ENCODE measurements at places on chromosomes 7 and 10.
A peak's percentile ranks its signal among the peaks of the same experiment; 100 is the strongest.

DNA sequence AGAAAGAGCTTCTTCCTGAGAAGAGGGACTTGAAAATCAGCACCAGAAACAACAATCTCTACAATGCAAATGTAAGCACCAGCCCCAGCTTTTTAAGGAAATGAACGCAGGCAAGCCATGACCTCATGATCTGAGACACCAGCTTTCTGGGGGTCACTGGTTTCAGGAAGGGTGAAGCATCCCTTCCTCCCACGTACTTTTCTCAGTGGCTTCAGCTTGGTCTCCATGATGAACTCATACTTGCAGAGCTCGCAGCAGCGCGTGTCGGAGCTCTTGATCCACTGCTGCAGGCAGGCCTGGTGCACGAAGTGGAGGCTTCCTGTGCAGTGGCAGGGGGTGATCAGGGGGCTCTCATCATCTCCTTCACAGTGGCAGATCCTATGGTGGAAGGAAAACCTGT is 87.0 kb downstream of the ALOX5 start:
- DNase-seq = no peak

DNA sequence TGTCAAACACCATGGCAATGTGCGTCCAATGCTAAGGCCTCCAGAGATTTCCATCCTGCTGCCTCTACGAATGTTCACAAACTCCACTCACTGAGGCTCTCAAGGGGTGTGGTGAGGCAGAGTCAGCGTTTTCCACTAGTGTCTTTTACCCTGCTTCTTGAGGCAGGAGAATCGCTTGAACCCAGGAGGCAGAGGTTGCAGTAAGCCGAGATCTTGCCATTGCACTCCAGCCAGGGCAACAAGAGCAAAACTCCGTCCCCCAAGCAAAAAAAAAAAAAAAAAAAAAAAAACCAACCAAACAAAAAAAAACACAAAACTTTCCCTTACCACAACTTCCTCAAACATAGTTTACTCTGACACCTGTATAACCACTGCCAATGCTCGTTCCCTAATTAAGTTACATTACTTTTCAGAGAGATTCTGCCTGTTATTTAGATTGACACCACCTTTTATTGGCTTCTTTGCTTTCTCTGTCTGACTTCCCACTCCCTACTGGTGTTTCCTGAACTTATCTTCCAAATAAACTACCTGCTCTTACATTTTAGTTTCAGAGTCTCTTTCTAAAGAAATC is 102.1 kb upstream of the ZNF746 start:
- no peak for DNase-seq

GRCh38 chr10:49367600-49367999 is 28.3 kb downstream of the DRGX start:
- no peak for DNase-seq

GRCh38 chr10:52923520-52923919 is 150.9 kb upstream of the MBL2 start:
- DNase-seq = no peak

DNA sequence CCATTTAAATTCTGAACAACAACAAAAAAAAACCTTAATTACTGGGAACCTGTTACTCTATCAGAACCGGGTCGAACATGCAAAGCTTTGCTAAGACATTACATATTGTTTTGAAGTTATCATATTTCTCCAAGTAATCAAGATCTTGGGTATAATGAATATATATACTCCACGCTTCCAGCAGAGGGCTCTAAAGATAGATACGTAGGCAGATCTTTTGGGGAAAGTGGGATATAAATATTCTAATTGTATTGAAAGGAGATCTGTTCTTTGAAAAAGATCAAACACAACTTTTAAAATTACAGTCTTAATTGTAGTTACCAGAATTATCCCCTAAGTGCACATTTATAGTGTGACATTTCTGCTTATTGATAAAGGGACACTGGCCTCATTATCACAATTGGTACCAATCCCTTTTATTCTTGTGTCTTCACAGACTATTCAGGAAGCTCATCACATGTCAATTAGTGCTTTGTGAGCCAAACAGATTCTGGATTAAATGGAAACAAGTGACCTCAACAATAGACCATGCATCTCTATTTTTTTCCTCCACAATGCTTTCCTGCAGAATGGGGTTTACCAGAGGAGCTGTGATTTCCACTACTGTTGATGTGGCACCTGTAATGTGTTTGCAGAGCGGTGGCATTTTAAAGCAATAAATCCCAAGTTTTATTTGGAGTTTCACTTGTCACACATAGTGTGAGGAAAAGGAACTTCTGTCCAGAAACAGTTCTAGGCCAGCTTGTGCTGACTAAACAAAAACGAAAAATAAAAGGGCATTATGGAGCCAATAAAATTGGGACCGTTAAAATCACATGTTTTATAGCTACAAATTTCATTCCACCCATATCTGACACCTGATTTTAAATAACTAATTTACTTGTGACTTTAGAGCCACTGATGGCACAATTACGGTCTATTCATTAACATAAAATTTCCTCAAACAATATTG is 122.4 kb downstream of the CTTNBP2 start:
- peak; percentile 11 for DNase-seq

GRCh38 chr10:16192337-16192736 is 244.5 kb upstream of the PTER start:
- no peak for DNase-seq

DNA sequence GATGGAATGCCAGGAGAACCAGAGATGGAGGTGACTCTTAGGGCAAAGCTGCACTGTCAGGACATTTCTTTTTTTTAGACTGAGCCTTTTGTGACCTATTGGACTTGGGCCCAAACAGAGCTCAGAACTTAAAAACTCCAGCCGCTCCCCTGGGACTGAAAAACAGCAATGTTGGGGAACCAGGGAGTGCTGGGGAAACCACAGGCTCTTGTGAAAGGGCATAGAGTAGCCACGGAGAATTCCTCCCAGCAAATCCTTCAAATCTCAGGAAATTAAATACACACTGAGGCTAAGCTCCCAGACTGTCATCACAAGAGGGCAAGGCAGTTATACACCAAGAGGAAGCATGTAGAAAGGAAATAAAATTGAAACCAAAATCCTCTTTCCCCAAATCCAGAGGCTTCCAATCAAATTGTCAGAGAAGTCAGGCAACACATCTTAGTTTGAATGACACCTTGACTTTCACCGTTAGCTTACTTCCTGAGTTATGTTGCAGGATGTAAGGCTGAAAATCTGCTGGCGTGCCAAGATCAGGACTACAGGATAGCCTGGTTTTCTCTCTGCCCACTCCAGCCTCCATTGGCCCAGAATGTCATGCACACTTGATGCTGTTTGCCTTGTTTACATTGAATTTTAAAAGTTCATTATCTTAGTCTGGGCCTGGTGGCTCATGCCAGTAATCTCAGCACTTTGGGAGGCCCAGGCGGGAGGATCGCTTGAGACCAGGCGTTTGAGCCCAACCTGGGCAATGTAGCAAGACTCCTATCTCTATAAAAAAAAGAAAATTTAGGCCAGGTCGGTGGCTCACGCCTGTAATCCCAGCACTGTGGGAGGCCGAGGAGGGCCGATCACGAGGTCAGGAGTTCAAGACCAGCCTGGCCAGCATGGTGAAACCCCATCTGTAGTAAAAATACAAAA is 2.6 kb upstream of the RFC2 start:
- DNase-seq = no peak

GRCh38 chr10:53022611-53023088 is 250.1 kb upstream of the MBL2 start:
- DNase-seq = no peak

DNA sequence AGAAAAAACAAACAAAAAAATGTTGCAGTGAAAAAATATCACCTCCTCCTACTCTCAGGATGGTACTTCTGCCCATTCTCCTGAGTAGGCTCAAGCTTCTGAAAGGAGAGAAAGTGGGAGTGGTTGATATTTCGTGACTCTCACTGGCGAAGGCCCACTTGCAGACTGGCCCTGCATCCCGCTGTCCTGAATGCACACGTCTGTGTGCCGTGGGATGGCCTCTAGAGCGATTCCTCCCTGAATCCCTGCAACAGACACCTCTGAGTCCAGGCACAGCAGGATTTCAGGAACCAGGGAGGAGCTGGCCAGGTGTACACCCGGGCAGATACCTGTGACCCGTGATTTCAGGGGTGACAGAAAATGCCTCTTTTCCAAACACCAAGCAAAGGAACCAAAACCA is 319.2 kb downstream of the DPP6 start:
- DNase-seq = no peak

DNA sequence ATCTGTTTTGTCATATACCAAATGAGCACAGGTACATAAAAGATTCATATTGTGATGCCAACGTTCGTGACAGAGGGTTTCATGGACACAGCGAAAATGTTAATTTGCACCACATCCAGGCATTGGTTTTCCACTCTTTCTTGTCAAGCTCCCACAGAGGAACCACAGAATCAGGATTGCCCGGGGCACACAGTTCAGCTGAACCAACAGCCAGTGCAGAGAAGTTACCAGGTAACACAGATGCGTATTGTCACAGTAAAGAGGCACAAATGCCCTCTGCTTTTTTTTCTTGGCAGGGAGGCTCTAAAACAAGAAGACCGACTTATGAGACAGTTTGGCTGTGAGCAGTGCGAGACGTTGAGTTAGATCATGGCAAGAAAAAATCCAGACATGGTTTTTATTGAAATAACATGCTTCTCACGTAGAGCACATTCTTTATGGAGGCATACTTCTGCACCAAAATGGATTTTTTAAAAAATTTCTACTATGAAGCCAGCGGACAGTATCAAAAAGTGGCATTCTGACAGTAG is 331.1 kb upstream of the KIAA1217 start:
- no peak for DNase-seq

GRCh38 chr10:25547382-25547781 is 372.6 kb downstream of the GPR158 start:
- DNase-seq = no peak

DNA sequence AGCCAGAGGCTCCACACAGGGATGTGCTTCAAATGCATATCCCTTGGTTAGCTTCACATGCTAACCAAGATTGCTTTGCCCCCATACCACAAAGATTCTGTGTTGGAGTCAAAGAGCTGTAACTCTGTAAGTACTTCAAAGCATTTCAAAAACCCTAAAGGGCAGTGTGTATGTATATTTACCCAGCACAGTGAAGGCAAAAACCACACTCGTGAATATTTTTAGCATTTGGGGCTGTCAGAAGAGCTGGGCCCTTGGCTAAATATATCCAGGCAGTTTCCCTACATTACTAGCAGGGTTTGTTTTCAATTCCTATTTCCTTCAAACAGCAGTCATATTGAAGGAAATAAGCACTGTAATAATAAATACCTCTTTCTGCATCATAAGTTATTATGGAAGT is 84.2 kb upstream of the STEAP1B start:
- DNase-seq = no peak

DNA sequence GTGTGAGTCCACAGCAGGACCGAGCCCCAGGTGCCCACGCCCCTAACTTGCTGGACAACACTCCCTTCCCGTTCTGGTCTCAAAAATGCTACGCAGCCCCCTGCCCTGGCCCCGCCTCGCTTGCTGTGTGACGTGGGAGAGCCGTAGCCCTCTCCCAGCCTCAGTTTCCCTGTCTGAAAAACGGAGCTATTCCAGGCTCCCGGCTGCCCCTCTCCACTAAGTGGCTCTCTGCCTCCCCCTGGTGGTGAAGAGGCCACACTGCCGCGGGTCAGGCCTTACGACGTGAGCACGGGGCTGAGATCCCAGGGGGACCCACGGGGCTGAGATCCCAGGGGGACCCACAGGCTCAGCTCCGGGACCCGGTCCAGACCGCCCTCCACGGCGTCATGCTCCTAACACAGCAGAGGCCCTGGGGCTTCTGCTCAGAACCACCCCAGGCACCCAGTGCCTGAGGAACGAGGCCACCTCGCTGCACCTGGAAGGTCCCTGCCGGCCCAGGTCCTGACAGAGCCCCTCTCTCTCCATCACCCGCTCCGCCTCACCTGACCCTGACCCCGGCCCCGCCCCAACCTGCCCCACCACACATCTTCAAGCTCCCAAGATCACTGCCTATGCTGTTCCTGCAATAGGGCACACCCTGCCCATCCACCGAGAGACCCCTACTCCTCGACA is 26.7 kb downstream of the MICALL2 start:
- peak; percentile 84 for DNase-seq

DNA sequence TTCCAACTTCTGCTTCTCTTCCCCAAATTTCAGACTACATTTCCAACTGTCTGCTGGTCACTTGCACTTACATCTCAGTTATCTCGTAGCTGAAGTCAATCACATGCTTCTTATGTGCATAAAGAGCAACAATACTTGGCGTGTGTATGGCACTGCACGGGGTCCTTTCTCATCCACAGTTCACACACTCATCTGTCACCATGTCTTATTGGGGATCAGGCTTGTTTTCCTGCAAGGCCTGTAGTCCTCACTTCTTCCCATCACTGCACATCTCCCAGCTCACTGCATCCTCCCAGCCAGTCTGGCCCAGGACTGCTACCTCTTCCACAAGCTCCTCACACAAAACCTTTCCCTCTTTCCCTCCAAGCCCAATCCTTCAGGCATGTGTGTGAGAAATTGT is 35.3 kb downstream of the NUDCD3 start:
- DNase-seq = no peak

DNA sequence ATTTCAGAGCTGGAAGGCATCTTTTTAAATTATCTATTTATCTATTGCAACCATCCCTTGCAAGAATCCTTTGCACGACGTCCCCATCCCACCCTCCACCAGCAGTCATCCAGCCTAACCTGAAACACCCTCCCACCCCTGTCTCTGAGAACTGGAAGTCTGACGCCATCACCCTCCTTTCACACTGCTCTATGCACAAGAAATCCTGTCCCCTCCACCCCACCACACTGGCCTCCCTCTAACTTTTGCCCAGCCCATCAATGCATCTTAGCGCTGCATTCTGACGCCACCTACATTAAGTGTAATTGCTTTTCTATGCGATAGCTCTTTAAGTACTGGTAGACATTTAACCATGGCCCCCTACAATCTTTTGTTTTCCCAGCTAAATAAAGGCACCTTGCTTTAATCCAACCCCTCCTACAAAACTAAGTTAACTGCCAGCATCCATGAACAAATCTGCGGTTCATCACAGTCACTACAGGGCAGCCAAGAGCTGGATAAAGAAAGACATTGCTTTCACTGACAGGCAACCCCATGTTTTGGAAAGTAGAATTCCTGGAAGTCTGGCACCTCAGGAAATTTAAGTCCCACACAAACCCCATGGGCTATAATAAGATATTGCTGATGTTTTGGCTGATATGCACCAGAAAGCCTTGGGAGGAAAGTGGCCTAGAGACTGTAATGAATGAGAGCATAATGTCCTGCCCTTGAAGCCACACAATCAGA is 128.0 kb downstream of the GLI3 start:
- DNase-seq = no peak

DNA sequence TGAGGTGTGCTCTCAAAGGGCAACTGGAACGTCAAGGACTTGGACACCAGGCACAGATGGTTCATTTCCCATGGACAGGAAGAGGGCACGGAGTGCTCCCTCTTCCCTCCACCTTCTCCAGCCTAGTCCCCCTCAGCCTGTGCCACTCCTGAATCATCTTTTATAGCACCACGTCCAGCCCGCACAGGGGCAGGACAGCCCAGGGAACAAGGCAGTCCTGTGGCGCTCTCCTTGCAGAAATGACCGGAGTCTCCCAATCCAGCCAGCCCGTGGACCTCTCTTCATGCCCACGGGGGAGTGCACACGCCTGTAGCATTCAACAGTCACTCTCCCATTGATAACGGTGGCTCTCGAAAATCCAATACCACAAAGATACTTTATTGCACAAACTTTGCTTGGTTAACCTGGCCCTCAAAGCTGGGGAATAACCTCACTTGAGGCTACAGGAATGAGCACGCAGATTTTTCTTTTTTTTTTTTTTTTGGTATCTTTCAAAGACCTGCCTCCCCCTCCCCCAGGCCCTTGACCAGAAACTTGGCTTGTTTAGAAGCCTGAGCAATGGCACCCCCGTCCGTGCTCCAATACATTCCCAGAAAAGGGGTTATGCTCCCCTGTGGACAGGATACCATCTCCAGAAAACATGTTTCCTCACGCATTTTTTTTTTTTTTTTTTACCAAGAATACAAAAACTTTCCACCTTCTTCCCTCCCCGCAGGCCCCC is 733 bp downstream of the PRKCQ start:
- DNase-seq = no peak

Measured in AG08396 (cell line).